ENCODE measurements at places on chromosomes 4 and X. TPM values are rescaled to one million over a fixed set of nuclear protein-coding genes. Genes with fewer than 3 reads are reported as not detected.

TRO gene
- total RNA-seq = 124 TPM

TMEM154 gene
- 0.59 TPM for total RNA-seq

AR gene
- total RNA-seq = 3.0 TPM

SRPX gene
- 128 TPM for total RNA-seq

GABRG1 gene
- 0.11 TPM for total RNA-seq

SLC16A2 gene
- total RNA-seq = 1.8 TPM

GPAT3 gene
- 0.36 TPM for total RNA-seq

KDR gene
- total RNA-seq = 0.43 TPM

CPLX1 gene
- 7.7 TPM for total RNA-seq

DNA sequence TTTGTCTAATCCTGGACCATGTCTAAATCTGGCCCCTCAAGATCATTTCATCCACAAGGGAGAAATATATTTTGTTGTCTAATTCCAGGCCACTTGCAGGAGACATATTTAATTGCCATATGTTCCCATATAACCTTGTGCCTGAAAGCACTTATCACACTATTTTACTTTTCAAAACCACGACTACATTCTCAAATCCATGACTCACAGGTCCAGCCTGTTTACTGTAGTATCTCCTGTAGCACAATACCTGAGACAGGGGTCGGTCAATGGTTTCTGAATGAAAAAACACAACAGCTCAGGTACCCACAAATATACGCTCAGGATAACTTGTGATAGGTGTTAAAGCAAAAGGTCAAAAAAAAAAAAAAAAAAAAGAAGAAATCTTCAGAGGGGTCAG is 60.9 kb downstream of the SEC24D start:
- no peak for ATAC-seq

GRCh38 chr4:153523164-153523796 is 57.1 kb downstream of the TMEM131L start:
- ATAC-seq = no peak

- no peak for ATAC-seq
Observed at GRCh38 chrX:151346931-151347543, 50.0 kb upstream of the VMA21 start.

GRCh38 chr4:54118850-54119589 is 19.1 kb downstream of the GSX2 start:
- no peak for ATAC-seq

- no peak for ATAC-seq
Observed at GRCh38 chrX:155643240-155643639, 30.5 kb upstream of the TMLHE start.

DNA sequence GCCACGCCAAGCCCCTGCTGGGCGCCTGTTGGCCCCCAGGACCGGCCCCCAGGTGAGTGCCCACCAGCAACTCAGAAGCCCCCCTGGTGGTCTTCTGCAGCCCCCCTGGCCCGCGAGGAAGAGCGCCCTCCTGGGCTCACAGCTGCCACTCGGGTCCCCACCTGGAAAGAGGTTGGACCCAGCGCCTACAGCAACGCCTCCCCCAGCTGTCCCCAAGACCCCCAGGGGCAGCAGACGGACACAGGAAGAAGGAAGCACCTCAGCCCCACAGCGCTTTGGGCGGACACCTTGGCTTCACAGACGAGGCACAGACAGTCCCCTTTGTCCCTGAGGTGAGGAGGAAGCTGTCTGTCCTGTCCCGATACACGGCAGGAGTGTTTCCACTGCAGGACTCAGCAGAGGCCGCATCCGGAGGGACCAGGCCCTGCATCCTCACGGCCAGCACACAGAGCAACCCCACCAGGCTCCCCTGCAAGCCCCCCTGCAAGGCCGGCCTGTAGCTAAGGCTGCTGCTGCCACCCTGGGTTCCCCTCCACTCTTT is 115.6 kb upstream of the NKX1-1 start:
- ATAC-seq = no peak

- no peak for ATAC-seq
Observed at GRCh38 chr4:67038228-67038566, 507.1 kb downstream of the CENPC start.

DNA sequence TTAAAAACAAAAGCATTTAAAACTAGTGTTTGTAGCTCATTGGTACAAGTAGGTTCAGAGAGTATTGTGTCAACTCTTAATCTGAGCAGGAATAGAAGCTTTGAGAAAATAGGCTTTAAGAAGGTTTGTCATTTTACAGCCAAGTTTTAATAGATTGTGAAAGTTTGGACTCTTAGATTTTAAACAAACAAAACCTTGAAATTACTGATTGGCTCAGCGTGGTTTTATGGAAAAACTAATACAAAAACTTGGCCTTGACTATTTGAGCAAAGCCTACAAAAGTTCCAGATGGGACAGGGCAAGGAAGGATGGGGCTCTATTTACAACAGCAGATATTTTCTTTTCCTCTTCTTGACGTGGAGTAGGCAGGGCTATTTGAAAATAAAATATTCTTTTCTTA is 16.5 kb downstream of the ZFX start:
- no peak for ATAC-seq

- ATAC-seq = no peak
Observed at GRCh38 chrX:151019856-151020255, 36.7 kb downstream of the HMGB3 start.

DNA sequence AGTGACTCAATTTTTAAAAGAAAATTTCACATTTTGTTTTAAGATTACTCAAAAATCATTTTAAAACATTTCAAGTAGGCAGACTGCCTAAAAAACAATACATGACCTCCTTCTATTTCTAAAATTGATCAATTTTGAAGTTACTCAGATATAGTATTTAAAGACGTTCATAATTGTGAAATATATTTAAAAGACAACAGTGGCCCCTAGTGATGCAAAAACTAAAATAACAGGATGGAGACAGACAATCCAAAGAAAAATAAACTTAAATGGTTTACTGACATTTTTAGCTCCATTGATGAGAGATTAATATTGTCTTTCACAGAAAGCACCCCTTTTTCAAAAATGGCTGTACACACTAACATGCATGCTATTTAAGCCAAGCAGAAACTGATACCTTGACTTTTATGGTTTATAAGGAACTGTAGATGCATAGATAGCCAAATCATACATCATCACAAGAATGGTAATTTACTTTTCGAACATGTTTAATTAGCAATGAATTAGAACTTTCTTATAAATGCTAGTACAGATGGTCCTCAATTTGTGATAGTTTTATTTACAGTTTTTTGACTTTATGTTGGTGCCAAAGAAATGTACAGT is 69.8 kb upstream of the FAT4 start:
- no peak for ATAC-seq

DNA sequence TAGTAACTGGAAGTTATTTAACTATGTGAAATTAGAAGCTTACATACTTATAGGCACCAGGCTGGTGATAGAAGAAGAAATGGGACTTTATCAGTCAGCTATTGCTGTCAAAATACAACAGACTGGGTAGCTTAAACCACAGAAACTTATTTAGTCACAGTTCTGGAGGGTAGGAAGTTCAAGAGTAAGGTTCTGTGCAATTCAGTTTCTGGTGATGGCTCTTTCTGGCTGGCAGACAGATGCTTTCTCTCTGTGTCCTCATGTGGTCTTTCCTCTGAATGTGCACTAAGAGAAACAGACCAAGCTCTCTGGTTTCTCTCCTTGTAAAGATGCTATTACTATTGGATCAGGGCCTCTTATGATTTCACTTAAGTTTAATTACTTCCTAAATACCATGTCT is 92.1 kb upstream of the ANKRD50 start:
- no peak for ATAC-seq

- no peak for ATAC-seq
Observed at GRCh38 chrX:154430479-154430878, 2.0 kb downstream of the ATP6AP1 start.

All from motor neuron (in vitro differentiated cells).